ENCODE measurements at places on chromosomes 13 and 19. TPM values are rescaled to one million over a fixed set of nuclear protein-coding genes. Genes with fewer than 3 reads are reported as not detected.
A peak's percentile ranks its signal among the peaks of the same experiment; 100 is the strongest.

- no peak for DNase-seq
Observed at GRCh38 chr13:40520916-40521315, 145.5 kb downstream of the FOXO1 start.

DNA sequence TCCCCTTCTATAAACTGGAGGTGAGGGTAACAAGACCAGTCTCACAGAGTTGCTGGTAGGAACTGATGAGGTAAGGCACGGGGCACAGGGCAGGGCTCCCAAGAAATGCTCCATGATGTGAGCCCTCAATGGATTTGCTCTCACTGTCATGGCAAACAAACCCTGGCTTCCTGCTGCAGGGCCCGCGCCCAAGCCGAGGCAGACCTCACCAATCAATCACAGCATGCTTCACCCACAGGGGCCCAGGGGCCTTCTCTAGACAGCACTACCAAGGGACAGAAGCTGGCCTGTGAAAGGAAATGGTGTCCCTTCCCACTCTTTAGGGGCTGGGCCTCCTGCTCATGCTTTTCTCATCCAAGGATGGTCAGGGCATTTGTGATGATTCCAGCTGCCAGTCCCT is 25.9 kb upstream of the PLA2G4C start:
- DNase-seq: no peak

DNA sequence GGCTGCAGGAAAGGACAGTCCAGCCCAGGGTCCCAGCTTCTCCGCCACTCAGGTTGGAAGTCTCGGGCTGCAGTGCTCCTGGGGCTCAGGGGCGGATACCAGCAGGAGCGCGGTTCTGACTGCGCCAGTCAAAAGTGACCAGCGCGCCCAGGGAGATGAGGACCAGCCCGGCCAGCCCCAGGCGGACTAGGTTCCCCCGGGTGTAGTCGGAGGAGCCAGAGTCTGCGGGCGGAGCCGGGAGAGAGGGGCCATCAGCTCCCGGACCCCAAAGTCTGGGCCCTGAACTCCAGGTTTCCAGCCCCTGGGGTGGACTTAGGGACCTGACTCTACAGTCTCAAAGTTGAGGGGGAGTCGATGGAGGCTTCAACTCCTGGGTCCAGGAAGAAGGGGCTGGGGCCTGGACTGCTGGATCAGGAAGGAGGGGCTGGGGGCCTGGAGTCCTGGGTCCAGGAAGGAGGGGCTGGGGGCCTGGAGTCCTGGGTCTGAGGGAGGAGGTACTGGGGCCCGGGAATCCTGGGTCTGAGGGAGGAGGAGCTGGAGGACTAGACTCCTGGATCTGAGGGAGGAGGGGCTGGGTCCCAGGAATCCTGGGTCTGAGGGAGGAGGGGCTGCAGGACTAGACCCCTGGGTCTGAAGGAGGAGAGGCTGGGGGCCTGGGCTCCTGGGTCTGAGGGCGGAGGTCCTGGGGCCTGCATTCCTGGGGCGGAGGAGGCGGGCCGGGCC is 5.3 kb downstream of the OSCAR start:
- no peak for DNase-seq

GRCh38 chr19:41869374-41869955 is 7.6 kb upstream of the CD79A start:
- DNase-seq: no peak

DNA sequence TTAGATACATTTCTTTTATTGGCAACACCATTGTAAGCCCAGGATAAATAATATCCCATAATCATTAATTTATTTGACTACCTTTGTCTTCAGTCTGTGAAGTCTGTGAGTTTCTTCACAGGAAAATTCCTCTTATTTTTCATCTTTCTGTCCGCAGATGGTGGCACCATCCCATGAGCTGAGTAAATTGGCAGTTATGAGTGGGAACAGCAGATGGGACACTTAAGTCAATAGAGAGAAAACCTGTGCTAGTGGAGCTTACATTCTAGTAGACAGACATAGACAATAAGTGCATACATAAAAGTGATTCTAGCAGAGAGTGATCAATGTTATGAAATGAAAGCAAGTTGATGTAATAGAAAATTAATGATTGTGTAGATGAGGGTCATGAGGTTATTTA is 638.2 kb upstream of the MIR17HG start:
- DNase-seq: no peak

GRCh38 chr13:36101157-36101556 is 30.0 kb downstream of the DCLK1 start:
- DNase-seq: no peak

DNA sequence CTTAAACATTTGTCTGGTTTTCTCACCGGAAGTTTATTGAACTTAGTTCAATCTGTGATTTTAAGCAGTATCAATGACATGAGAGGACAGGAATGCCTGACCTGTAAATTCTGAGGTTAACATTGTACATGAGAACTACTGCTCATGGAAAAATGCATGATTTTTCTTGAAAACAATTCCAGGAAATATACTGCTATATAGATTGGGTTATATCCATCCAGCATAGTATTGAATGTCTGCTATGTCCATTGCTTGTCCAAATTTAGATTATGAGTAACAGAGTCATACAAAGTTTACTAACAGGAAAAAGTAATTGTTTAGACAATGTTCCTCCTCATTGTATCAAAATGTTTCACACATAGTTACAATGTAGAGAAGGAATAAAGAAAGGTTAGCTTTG is 606.8 kb downstream of the DACH1 start:
- no peak for DNase-seq

DNA sequence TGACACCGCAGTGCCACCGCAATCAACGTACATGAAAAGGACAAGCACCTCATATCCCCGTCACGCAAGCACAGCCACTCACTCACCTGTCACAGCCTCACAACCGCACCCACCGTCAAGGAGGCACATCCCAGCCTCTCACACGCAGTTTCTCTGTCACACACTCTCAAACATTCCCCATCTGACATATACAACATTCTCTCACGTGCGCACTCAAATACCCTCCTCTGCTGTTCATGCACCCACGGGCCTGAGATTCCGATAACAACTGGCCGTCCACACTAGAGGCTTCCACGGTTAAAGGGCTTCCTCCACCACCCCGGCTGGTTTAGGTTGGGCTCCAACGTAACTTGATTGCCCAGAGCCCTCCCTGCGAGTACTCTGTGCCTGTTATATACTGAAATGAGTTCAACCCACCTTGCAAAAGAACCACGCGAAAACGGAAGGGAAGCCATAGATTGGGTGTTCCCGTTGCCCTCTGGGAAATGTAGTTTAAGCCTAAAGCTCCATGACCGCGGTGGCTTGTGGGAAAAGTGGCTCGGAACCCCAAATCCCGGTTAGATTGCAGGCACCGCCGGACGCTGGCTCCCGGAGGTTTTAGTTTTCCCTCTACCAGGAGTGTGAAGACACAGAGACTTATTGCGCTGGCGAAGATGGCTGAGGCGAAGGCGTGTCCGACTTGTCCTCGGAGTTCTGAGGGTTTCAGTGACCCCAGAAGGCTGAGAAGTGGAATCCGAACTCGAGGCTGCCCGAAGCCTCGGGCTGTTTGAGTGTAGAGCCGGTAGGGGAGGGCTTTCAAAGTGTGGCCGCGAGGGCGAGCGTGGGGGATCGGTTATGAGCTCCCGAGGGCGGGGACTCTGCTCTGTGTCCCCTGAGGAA is at the start of gene ZNF573:
Gene ZNF573 (minus strand): TSS at position 460 of the 879 bp plus-strand sequence. CDS start 5,857 bp downstream, outside the sequence.
- peak; percentile 86 for DNase-seq

DNA sequence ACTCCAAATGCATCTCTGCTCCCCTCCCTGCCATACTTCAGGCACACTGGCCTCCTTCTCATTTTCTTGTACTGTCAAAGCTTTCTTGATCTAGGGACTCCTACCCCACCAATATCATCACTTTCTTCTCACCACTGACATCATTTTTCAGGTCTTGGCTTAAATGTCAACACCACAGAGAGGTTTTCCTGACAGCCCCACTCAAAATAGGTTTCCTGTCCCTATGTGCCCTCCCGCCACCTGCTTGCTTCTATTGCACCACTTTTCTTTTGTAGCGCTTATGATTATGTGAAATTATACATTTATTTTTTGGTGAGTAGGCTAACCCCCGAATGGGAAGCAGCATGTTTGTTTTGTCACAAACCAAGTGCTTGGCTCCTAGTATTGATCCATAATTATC is 164.6 kb downstream of the NDFIP2 start:
- DNase-seq: no peak

DNA sequence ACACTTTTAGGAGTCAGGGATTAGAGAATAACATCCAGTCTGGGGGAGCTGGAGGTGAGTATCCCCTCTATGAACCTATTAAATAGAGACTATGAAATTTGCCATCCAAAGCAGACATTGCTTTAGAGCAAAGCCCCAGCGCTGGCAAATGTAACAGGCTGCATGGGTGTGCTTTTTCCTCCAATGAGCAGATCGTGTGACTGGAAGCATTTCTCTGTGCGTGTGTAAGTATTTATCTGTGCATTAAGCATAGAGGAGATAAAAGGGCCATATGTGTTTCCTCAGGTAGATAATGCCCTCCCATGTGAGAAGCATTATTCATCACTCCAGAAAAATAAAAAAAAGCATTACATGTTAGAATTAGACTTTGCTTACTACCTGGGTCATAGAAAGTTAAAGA is 924 bp downstream of the TNFSF13B start:
- no peak for DNase-seq

DNA sequence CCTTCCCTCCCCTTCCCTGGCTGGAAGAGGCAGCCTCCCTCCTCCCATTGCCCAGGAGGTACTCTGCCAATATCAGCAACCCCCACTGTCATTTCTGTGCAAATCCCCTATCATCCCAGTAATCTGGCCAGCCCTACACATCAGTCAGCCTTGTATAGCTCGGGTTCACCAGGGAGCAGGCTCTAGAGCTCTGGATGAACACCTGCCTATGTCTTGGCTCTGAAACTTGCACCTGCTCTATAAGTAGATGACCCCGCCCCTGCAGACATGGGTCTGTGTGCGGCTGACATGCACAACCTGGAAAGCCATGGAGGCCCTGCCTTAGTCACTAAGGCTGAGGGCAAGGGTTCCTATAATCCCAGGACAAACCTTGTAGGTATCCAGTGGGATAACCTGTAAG is 1042.9 kb downstream of the UQCRFS1 start:
- no peak for DNase-seq

- no peak for DNase-seq
Observed at GRCh38 chr19:31970027-31970461, 375.4 kb upstream of the ZNF507 start.

GRCh38 chr13:48448959-48449614 is 36.2 kb upstream of the LPAR6 start:
- DNase-seq: no peak

GRCh38 chr19:6610934-6611852 is 20.2 kb upstream of the CD70 start:
- no peak for DNase-seq

DNA sequence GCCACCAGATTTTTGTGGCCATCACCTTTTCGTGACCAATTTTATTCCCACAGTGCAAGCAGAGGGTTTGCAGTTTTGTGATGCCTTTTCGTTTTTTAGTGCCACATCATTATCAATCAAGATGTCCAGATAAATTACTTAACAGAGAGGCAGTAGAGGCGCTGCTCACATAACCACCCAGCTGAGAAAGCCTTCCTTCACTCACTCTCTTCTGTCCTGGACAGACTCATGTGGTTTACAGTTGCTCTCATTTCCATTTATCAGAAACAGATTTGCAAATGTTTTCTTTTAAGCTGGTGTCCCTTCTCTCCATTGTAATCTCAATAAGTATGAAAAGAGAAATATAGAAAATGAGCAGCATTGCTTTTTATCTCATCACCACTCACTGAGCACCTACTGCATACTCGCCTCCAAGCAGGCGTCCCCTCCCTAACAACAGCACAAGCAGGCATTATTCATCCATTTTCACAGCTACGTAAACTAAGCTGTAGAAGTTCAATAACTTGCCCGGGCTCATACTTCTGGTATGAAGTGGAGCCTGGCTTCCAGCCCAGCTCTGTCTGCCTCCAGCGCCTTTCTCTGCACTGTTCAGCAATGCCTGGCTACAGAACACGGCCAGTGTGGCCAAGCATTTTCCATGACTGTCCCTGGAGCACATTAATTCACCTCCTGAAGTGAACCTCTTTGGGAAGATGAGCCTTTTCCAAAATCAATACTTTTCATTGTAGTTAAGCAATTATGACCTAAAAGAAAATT is 34.6 kb upstream of the KATNAL1 start:
- peak; percentile 86 for DNase-seq

- peak; percentile 98 for DNase-seq
Observed at GRCh38 chr19:56507446-56508289, at the start of gene ZNF471. ZNF471 (plus strand) TSS chr19:56507855; CDS start chr19:56511572, 3,717 bp downstream.

GRCh38 chr19:40150170-40150569 is 41.1 kb upstream of the MAP3K10 start:
- DNase-seq: no peak

DNA sequence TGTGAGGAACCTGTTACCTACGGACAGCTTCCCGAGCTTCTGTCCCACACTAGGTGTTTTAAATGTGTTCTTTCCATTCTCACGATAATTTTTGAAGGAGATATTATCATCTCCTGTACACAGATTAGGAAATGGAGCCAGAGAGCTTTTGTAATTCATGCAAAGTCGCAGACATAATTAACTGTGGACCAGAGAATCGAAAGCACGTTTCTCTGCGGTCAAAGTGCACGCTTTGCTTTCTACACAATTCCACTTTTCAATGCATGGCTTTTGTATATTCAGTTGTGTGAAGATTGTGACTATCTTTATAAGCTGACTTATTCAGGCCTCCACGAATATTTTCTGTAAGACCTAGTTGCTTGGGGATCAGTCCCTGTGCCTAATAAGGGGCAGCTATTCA is 81.7 kb upstream of the SLC10A2 start:
- no peak for DNase-seq

DNA sequence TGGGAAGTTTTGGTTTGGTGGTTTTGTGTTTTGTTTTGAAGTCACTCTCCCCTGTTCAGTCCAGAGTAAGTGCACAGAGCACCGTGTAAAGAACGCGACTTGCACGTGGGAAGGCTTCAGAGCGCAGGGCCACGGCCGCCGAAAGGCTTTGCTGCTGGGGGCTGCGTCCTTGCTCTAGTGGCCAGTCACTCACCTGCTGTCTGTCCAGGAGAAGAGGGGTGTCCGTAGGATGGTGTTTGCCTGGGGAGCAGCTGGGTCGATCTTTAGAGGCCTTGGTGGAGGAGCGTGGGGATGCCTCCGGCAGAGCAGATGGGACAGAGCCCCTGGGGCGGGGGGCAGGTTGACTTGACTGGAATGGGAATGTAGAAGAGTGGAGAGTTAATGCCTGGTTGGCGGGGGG is 116.6 kb upstream of the MCF2L start:
- DNase-seq: no peak

GRCh38 chr19:51015691-51016267 is 3.7 kb downstream of the KLK10 start:
- no peak for DNase-seq

GRCh38 chr13:97921176-97921816 is 32.2 kb upstream of the IPO5 start:
- DNase-seq: no peak

SIGLEC8 gene
- total RNA-seq: 6.3 TPM

FLT3LG gene
- total RNA-seq: 12.7 TPM

CCL25 gene
- total RNA-seq: not detected

ZNF541 gene
- 0.70 TPM for total RNA-seq

TTC9B gene
- total RNA-seq: not detected

LILRB2 gene
- total RNA-seq: 2.6 TPM

PTGER1 gene
- total RNA-seq: 3.0 TPM

SMIM17 gene
- not detected for total RNA-seq

N4BP2L1 gene
- total RNA-seq: 15.0 TPM

All from ureter (tissue), 1 donor.